ENCODE measurements at places on chromosomes 5 and 9.

DNA sequence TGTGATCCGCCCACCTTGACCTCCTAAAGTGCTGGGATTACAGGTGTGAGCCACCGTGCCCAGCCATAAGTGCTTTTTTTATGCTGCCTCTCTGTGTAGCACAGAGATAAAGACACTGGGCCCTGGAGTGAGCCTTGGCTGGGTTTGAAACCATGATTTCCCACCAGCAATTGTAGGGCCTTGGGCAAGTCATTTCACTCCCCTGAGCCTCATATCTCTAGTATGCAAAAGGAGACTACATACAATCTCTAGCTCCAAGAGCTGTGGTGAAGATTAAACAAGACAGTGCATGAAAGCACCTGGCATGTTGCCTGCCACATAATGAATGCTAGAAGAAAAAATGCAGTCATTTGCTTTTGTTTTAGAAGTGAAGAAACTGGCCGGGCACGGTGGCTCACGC is 3.9 kb downstream of the FABP6 start:
- DNase-seq = no peak

GRCh38 chr5:67561151-67561932 is 364.7 kb upstream of the CD180 start:
- no peak for DNase-seq

GRCh38 chr5:143716881-143717280 is 95.1 kb upstream of the HMHB1 start:
- no peak for DNase-seq

GRCh38 chr5:175118700-175119309 is 325.2 kb downstream of the DRD1 start:
- no peak for DNase-seq

DNA sequence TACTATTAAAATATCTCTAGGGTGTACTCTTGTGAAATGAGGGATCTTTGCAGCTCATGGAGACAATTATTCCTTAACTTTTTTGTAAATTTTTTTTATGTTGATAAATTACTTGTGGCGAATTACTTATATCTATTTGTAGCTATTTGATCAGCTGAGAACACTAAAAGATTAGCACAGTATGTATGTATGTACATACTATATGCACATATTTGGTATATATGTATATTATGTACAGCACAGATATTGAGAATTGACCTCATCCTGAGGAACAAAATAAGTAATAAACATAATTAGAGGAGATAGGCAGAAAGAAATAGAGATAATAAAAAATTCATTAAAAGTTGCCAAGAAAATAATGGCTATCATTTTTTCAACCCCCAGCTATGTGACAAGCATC is 11.8 kb downstream of the CDKN2A start:
- no peak for DNase-seq

DNA sequence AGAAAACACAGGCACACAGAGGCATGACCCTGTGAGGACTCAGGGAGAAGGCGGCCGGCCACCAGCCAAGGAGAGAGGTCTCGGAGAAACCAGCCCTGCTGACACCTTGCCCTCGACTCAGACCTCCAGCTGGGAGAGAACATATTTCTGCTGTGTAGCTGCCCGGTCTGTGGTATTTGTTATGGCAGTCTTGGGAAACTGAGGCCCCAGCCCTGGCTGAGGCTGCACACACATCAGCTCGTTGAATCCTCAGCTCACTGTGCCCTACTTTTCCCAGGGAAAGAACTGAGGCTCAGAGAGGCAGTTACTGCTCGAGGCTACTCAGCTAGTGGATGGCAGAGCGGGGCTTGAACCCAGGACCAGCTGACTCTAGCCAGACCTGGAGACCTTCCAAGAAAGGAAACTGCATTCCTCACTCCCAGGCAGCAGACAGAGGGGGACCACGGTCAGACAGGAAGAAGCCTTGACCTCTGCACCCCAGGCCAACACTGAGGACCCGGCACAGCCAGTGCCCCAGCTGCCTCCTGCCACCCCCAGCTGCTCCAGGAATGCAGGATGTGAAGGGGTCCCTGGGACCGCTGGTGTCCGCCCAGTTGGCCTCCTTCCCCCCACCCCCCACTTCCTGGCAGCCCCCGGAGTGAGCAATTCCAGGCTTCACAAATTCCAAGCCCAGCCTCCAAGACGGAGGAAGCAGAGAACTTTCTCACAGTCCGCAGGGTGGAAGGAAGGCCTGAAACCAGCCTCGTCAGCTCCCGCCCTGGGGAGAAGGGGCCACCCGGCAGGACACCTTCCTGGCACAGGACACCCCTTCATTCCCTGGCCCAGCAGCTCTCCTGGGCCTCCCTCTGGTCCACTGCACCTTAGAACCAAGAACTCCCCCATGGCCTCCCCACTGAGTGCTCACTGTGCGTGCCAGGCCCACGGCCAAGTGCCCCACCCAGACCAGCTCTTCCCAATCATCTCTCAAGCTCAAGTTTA is 69.9 kb downstream of the LRSAM1 start:
- peak; percentile 49 for DNase-seq

- no peak for DNase-seq
Measured at GRCh38 chr9:116368680-116369079, 215.1 kb downstream of the PAPPA start.

- DNase-seq = no peak
Measured at GRCh38 chr5:128274441-128274840, 190.9 kb downstream of the SLC12A2 start.

- no peak for DNase-seq
Measured at GRCh38 chr5:9610364-9610763, 19.8 kb downstream of the TAS2R1 start.

DNA sequence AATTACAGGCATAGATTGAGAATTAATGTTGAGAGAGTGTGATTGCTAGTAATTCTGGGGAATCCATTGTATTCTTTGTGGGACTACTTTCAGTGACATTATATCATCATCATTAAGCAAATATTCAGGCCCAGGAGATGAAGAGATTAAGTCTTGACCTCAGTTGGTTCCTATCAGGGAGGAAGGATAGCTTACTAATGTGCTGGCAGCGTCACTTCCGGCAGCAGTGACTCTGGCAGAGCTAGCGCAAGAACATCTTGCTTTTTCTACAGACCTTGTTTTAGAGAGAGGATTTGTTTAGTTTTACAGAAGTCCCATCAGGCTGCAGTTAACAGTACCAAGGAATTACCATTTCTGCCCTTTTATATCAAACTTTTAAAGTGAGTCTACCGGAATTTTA is 20.3 kb downstream of the OSTF1 start:
- DNase-seq = peak; percentile 63

- DNase-seq = no peak
Measured at GRCh38 chr9:69805962-69806515, 14.6 kb upstream of the CFAP95 start.

DNA sequence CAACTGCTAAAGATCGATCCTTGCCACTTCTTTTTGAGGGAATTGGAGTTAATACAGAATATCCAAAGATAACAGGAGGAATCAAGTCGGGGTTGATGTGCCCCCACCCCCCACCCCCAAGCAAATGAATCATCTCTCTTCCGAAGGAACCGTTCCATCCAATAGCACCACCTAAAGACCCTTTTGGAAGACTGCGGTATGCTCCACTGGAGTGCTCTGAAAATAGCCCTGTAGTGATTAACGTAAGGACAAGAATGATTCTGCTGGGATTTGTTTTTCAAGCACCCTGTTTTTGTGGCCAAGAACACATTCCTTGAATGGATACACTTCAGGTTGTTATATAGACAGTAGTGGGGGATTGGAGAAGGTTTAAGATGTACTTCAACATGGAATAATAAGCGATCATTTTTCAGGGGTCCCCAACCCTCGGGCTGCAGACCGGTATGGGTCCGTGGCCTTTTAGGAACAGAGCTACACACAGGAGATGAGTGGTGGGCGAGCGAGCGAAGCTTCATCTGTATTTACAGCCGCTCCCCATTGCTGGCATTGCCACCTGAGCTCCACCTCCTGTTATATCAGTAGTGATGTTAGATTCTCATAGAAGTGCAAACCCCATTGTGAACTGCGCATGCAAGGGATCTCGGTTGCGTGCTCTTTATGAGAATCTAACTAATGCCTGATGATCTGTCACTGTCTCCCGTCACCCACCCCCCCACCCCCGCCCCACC is 44.5 kb upstream of the TMEM252 start:
- no peak for DNase-seq

DNA sequence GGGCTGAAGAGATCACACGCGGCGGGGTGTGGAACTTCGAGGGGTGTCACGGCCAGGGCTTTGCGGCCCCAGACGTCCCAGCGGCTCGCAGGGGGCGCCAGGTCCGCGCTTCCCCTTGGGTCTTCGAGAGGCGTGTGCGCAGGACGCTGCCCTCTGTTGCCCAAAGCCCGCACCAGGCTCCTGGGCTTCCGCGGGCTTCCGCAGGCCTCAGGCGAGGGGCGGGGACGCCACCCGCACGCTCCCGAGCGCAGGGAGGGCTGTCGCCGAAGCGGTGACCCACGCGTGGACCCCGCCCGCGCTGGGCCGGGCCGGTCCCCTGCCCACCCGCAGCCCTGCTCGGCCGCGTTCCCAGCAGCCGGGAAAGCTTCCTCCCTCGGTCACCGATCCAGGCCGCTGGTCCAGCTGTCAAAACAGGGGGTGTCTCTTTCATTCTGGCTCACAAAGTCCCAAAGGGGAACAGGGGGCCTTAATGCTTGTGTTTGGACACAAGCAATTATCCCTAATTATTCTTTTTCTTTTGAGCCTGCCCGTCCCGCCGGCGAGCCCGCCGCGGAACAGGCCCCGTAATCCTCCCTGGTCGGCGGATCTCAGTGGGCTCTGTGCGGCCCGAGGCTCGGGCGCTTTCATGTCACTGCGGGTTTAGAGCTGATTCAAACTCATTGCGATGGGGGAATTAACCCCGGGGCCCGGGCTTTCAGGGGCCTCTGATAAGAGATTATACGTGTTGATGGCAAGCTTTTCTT is 60.6 kb downstream of the TMEM174 start:
- DNase-seq = no peak

DNA sequence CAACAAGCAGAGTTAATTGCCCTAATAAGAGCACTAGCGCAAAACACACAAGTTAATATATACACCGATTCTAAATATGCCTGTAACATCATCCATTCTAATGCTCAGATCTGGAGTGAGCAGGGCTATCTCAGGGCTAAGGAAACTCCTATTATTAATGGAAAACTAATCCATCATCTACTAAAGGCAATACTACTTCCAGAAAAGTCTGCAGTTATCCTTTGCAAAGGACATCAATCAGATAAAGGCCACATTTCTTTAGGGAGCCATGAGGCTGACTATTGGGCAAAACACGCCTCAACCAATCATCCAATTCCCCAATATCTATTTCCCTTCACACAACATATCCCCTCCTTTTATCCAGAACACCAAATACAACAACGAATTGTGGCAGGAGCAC is 1032.3 kb upstream of the NUDT12 start:
- DNase-seq = no peak

DNA sequence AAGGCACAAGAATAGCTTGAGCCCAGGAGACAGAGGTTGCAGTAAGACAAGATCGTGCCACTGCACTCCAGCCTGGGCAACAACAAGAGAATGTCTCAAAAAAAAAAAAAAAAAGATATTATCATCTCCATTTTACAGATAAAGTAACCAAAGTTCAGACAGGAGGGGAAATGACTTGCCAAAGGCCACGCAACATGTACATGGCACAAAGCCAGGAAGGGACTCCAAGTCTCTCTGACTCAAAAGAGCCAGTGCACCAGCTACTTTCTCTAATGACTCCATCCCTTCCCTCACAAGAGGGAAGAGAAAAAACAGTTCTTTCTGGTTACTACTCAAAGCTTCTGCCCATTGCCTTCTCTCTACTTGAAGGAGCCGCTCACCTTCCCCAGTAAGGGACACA is 34.1 kb downstream of the SIL1 start:
- DNase-seq = no peak

DNA sequence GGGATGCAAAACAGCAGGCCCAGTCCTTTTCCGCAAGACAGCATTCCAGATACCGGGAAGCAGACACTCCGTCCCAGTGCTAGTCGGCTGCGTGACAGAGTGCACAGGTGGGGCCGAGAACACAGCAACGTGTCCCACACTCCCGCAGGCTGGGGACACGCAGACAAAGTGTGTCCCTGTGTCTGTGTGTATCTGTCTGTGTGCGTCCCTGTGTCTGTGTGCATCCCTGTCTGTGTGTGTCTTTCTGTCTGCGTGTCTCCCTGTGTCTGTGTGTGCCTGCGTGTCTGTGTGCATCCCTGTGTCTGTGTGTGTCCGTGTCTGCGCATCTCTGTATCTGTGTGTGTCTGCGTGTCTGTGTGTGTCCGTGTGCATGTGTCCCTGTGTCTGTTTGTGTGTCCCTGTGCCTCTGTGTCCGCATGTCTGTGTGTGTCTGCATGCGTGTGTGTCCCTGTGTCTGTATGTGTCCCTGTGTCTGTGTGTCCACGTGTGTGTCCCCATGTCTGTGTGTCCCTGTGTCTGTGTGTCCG is 137.0 kb downstream of the MRPL36 start:
- DNase-seq = no peak

DNA sequence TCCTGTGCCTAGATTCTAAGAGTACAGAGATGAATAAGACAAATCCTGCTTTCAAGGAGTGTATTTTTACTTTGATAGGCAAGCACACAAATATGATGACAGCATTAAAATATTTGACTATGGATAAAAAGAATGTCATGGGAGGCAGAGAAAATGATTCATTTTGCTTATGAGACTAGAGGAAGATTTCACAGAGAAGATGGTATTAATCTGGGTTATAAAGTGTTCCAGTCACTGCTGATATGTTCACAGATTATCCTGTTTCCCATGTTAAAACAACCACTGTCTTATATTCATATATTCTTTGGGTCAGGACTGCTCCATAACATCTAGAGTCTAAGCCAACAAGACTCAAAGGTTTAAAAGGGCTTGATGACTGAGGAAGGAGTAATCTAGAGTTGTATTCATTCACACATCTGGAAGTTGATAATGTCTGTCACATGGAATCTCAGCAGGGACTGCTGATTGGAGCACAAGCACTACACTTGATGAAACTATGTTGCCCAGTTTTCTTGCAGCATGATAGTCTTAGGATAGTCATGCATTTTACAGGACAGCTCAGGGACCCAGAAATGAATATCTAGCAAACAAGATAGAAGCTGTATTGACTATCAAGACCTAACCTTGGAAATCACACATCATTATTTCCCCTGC is 79.3 kb downstream of the STARD4 start:
- peak; percentile 22 for DNase-seq

DNA sequence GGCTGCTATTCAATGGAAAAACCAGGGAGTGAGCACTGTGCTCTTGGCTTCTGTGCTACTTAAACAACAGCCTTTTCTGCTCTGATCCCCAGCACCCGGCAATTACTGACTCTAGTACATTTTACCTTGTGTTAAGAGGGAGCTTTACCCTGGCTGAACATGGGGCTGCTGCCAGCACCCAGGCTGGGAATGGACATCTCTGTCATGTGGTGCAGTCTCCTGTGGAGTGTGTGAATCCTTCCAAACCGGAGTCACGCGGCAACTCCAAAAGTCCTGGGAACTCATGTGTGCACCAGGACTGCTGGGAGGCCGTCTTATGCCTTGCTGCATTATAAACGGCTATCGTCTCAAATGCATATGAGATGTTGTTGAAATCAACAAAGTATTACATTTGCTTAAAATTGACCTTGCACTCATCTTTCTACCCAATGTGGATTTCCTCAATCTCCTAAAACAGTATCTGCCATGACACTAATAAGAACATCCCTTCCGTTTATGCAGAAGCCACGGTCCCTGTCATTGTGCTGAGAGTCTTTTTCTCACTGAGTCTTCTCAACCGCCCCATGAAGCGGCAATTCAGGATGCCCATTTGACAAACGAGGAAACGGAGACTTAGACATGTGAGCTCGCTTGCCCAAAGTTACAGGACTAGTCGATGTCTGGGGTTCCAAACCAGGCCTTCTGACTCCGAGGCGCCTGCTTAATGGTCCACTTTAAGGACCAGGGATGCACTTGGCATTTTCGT is 884 bp upstream of the GSN start:
- no peak for DNase-seq
